ENCODE measurements at places on chromosomes 11 and 22.

DNA sequence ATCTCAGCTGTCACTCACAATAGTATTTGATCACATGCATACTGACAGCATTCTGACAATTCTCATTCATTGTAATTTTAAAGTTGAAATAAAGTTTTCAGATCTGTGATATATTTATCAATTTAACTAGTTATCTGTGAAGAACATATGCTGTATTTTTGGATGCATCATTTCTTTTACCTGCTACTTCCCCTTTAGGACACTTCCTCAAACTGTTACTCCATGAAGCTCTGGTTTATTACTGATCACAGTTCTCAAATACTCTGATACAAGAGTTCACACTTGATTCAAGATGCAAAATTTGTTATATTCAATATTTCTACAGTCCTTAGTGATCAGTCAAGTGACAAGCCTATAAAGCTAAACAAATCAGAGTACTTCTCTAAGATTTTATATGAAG lies 1655.2 kb downstream of the LRRC4C start:
- DNase-seq: no peak

- DNase-seq: no peak
Measured at GRCh38 chr11:27863637-27864036, 163.4 kb upstream of the BDNF start.

- no peak for DNase-seq
Measured at GRCh38 chr11:119026970-119027369, 3.7 kb downstream of the SLC37A4 start.

DNA sequence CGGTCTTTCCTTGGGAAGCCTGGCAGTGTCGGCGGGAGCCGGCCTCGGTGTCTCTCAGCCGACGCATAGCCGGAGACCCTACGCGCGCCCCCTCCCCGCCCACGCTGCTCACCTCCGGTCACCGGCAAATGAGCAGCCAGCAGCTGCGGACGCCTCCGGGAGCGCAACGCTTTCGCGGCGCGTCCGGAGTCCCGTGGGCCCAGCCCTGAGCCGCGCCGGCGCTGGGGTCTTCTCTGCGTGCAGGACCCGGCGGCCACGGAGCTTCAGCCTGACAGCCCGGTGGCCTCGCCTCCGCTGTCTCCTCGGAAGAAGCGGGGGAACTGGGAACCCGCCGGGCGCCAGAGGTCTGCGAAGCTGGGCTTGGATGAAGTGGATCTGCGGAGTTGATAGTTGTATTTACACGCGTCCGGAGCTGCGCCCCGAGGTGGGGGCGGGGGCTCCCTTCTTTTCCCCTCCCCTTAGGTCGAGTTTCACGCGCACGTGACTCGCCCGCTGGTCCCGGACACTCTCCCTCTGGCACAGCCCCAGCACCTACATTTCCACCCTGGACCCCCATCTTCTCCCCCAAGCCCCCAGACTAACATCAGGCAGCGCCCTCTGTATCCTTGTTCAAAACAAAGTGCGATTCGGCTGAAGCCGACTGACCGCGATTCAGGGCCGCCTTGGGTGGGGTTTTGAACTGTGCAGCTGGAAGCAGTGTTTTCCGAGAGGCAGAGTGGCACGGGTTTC lies at the start of gene SLC43A1:
Gene SLC43A1, minus strand, starts transcription at position 371 of the 729 bp plus-strand sequence. CDS start 1,591 bp downstream, outside the sequence.
- no peak for DNase-seq

DNA sequence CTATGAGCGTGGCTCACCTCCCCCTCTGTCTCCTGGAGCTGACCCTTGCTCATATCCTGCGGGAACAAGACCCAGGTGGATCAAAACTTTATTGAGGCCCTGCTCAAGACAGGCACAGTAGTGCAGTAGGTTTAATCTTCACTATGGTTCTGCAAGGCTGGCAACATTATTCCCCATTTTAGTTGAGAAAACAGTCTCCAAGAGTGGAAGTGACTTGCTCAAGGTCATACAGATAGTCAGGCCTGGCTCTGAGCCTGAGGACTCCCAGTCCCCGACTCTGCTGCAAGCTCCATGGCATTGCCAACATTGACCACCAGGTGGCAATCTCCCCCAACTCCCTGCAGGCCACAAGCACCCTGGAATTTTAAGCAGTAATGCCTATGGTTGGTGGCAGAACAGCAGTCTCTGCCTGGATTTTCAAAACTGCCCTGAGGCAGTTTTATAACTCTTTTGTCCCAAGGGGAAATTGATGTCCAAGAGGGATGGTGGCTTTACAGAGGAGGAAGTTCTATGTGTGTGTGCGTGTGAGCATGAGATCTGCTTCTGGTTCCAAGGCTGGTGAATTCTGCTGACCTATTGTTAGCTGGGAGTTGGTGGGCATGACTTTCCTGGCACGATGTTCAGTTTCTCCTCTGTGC lies 34.1 kb downstream of the NEU3 start:
- DNase-seq: peak; percentile 82

DNA sequence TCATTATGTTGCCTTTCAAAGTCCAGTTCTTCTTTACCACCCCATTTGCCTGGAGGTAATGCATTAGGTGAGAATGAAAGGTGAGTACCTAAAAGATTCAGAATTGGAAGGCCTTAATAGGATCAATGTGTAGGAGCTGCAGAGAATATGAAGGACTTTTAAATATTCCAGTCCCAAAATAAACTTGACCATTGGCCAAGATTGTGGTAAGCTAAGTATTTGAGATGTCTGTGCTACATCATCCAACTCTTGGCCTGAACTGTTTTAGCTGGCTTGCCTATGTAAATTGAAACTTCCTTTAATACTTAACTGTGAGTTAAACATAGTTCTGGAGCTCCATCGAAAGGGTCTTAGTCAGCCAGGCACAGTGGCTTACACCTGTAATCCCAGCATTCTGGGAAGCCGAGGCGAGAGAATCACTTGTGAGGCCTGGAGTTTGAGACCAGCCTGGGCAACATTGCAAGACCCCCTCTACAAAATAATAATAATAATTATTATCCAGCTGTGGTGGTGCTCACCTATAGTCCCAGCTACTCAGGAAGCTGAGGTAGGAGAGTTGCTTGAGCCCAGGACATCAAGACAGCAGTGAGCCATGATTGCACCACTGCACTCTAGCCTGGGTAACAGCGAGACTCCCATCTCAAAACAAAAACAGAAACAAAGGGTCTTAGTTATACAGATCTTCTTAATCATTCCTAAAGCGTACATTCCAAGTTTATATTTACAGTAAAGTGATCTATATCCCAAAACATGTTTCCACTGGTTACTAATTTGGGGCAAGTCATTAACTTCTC lies 29.8 kb downstream of the MTMR3 start:
- DNase-seq: no peak

GRCh38 chr11:74102321-74102720 lies 68.5 kb downstream of the C2CD3 start:
- no peak for DNase-seq

- DNase-seq: peak; percentile 48
Measured at GRCh38 chr11:104254347-104254746, 90.4 kb upstream of the PDGFD start.

- no peak for DNase-seq
Measured at GRCh38 chr11:15744693-15745092, 611.7 kb downstream of the SOX6 start.

Data from iPS DF 6.9 (cell line).